Mesothelial cell of epicardium (in vitro differentiated cells): ENCODE measurements at places on chromosomes 1 and 21. TPM values are rescaled to one million over a fixed set of nuclear protein-coding genes. Genes with fewer than 3 reads are reported as not detected.

GRCh38 chr1:151966061-151966460 is 27.6 kb downstream of the S100A10 start:
- H3K27me3 ChIP-seq = no peaks in the 10 kb centered on the region
- no peaks in the 10 kb centered on the region for H3K36me3 ChIP-seq
- no peak overlapping the region for H3K27ac ChIP-seq
- peaks cover 37% of the 10 kb centered on the region for H3K4me1 ChIP-seq
- DNase-seq = no peak

Gene ESPN
- total RNA-seq = 1.2 to 1.6 TPM (median 1.4 TPM) in 3 replicates

GRCh38 chr21:27838573-27838972 is 871.7 kb upstream of the ADAMTS5 start:
- H3K27ac ChIP-seq = no peak overlapping the region
- H3K4me3 ChIP-seq = no peak overlapping the region
- H3K4me1 ChIP-seq = peaks cover 17% of the 10 kb centered on the region
- no peak for DNase-seq

- peak within 1 kb of the TSS; percentile 92 for H3K27ac ChIP-seq
- peak within 1 kb of the TSS; percentile 32 for H3K4me3 ChIP-seq
- no peaks in the 10 kb centered on the region for H3K27me3 ChIP-seq
- peaks cover 12% of the 10 kb centered on the region for H3K4me1 ChIP-seq
- H3K36me3 ChIP-seq = no peaks in the 10 kb centered on the region
- no peak for DNase-seq
Measured at GRCh38 chr1:150765296-150765976, at the start of gene CTSS. Gene CTSS (minus strand): TSS chr1:150765778. CDS start chr1:150764763, 1,015 bp downstream.

Gene AP4B1
- 26.8 to 31.6 TPM (median 31.6 TPM) in 3 replicates for total RNA-seq

Gene CYP4A22
- total RNA-seq = not detected in 3 replicates

GRCh38 chr1:91201694-91202093 is 179.9 kb upstream of the ZNF644 start:
- H3K27ac ChIP-seq = no peak overlapping the region
- no peaks in the 10 kb centered on the region for H3K4me1 ChIP-seq

Gene LY9
- total RNA-seq = not detected in 3 replicates

DNA sequence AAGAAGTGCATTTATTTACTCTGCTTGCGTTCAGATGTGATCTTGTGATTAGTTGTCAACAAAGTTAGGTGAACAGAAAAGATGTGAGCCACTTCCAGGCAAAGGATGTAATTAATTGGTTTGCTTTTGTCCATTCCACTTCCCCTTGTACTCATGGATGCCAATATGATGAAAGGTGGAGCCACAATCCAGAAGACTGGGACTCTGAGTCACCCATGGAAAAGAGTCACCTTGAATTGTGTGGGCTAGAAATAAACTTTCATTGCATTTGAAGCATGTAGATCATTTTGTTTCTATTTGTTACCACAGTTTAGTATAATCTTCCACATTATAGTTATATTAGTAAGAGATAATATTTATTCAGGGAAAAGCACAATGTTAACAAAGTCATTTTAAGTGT is 684.2 kb downstream of the LTN1 start:
- peaks cover 21% of the 10 kb centered on the region for H3K4me1 ChIP-seq
- no peak overlapping the region for H3K27ac ChIP-seq
- peaks cover 15% of the 10 kb centered on the region for H3K36me3 ChIP-seq
- no peak for DNase-seq
- no peak overlapping the region for H3K4me3 ChIP-seq
- H3K27me3 ChIP-seq = no peaks in the 10 kb centered on the region

GRCh38 chr1:23836037-23836436 is 10.8 kb upstream of the HMGCL start:
- H3K27ac ChIP-seq = no peak overlapping the region
- peaks cover 10% of the 10 kb centered on the region for H3K4me1 ChIP-seq
- peaks cover 21% of the 10 kb centered on the region for H3K27me3 ChIP-seq
- DNase-seq = no peak

- no peaks in the 10 kb centered on the region for H3K36me3 ChIP-seq
- no peak overlapping the region for H3K27ac ChIP-seq
- H3K27me3 ChIP-seq = peaks cover 99% of the 10 kb centered on the region
- H3K4me1 ChIP-seq = peaks cover 15% of the 10 kb centered on the region
- peak overlapping the region; percentile 53 for H3K4me3 ChIP-seq
Measured at GRCh38 chr1:220894025-220894923, 15.0 kb downstream of the HLX start.

Gene LRRC53
- not detected in 3 replicates for total RNA-seq

Gene UBE2U
- total RNA-seq = not detected in 3 replicates

Gene NTNG1
- 0.70 to 0.83 TPM (median 0.73 TPM) in 3 replicates for total RNA-seq

- H3K27ac ChIP-seq = no peak overlapping the region
- no peaks in the 10 kb centered on the region for H3K4me1 ChIP-seq
Measured at GRCh38 chr1:30512914-30513265, 210.5 kb downstream of the MATN1 start.

- H3K4me1 ChIP-seq = no peaks in the 10 kb centered on the region
- H3K36me3 ChIP-seq = no peaks in the 10 kb centered on the region
- H3K4me3 ChIP-seq = no peak overlapping the region
- no peak overlapping the region for H3K27ac ChIP-seq
- DNase-seq = no peak
- peaks cover 23% of the 10 kb centered on the region for H3K27me3 ChIP-seq
Measured at GRCh38 chr1:29602203-29602602, 365.9 kb downstream of the PTPRU start.

DNA sequence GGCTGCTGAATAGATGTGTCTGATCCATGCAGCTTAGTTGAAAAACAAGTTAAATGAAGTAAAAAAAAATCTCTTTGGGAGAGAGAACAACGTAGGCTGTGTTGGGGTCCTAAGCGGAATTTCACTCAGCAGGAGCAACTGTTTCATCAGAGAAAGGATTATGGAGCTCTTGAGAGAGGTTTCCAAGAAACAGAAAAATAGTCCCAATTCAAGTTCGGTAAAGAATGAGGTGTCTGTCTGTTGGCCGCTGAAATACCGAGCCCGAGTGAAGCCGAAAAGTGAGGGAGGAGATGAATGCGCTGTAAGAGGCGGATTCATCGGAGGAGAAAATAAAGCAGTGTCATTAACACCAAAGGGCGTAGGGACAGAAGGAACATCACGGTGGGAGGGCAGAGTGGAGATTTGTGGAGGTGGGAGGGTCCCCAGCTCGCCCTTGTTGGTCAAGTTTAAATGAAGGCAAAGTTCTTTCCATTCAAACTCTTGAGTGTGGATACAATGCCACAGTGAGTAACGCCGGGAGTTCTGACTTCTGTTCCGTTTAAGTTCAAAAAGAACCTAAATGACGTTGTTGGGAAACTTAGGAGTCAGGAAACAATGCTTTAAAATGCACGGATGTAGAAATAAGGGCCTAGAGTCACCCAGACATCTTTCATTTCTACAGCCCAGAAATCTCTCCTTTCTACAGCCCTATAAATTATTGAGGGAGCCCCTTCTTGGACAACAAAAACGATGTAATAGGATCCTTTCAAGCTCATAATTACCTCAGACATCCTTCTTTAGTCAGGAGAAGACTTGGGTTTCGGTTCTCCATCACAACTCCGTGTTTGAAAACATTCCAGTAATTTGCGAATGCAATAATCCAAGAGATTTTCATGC is 15.6 kb upstream of the SLC45A1 start:
- H3K27me3 ChIP-seq = no peaks in the 10 kb centered on the region
- peak overlapping the region; percentile 88 for H3K27ac ChIP-seq
- DNase-seq = no peak
- H3K36me3 ChIP-seq = no peaks in the 10 kb centered on the region

DNA sequence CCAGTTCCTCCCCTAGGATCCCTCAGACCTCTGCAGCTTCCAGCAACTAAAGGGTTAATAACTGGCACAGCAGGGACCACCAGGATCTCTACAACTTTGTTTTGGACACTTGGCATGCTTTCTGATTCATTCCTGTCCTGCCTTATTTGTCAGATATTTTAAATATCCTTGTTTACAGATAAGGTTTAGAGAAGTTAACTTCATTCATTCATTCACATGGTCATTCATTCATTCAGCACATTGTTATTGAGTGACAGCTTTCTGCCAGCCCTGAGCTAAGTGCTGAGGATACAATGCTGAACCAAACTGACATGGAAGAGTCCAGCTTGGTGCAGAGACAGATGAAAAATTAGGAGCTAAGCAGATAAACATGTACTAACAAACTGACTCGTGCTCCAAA is 8.8 kb upstream of the PHC2 start:
- H3K27me3 ChIP-seq = no peaks in the 10 kb centered on the region
- H3K4me3 ChIP-seq = no peak overlapping the region
- H3K4me1 ChIP-seq = peaks cover 54% of the 10 kb centered on the region
- DNase-seq = no peak
